IPS DF 6.9 (cell line): ENCODE measurements at places on chromosomes 3 and 15.

- no peak for DNase-seq
Observed at GRCh38 chr15:92907896-92908712, 8.0 kb downstream of the CHD2 start.

GRCh38 chr3:124707656-124708062 is 22.6 kb upstream of the UMPS start:
- no peak for DNase-seq

DNA sequence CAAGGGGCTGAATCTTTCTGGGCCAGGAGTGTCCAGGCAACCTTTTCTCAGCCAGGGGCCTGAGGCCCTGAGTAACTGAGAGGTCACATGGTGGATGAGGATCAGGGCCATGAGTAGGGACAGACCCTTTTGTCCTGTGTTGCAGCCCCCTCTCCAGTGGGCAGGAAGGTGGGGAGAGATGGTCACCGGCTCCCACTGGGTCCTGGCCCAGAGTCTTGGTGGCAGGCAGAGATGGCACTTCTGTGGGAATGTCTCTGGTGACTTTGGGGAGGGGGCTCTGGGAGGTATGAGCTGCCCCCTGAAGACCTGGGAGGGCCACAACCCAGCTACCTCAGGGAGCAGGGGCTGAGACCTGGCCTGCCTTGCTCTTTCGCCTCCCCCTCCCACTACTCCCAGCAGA is 6.8 kb downstream of the ESYT3 start:
- DNase-seq: no peak

DNA sequence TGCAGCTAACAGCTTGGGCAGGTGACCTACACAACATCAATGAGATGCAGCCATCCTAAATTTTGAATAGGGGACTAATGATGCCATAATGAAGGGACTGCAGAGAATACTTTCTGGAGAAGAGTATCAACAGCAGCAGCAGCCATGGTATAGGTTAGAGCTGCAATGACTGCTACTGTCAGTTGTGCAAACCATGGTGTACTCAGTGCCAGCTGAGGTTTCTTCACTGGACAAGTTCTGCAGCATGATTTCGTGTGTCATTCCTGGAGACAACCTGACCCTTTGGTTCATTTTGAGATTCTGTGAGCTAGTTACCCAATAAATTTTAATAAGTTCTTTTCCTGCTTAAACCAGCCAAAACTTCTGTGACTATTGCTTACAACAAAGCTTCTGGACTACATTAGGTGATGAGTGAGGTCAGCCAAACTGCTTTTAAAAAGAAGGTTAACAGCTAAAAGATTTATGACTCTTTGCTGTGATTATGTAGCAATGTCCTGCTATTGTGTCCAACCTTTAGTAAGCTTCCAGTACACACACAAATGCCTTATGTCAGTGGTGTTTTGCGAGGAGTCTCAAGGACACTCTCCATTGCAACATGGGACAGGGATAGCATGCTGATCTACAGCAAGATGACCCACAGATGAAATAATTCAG is 4.8 kb upstream of the DAZL start:
- DNase-seq: no peak

GRCh38 chr3:95894820-95895219 is 919.6 kb upstream of the EPHA6 start:
- DNase-seq: no peak

- no peak for DNase-seq
Observed at GRCh38 chr3:144865948-144866347, 894.3 kb downstream of the DIPK2A start.

- DNase-seq: no peak
Observed at GRCh38 chr15:70523616-70524015, 239.7 kb downstream of the UACA start.
